ENCODE measurements at places on chromosomes 5 and 9.

DNA sequence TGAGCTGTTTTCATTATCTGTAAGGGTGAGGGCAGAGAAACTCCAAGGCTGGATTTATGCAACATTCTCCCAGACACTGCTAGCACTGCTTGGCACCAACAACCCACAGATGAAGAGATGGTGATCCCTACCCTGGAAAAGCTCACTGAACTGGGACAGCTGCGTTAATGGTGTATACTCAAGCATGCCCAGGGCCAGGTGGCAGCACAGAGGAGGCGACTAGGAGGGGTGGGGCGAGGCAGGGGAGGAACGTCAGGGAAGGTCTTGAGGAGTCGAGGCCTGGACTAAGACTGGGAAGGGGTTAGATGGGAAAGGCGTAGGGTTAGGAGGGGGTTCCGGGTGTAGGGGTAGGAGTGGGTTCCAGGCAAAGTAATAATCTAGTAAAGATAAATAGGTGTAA, 73.1 kb upstream of the TBC1D9B start:
- DNase-seq = no peak

DNA sequence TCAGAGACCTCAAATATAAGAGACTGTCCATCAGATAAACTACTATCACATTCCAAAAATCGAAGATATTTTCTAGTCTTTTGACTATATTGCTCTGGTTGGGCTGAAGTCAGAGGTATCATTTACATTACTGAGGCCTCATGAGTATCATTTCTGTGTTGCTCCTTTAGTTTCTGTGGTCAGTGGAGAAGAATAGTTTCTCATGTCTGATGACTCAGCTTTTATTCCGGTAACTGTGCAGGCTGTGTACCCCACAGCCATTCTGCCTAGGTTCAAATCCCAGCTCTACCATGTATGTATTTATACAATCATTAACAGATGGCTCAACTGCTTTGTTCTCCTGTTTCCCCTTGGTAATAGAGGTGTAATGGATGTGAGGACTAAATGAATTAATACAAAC, 179.3 kb downstream of the ALDH1A1 start:
- no peak for DNase-seq

GRCh38 chr9:136243631-136244030, 2.0 kb downstream of the QSOX2 start:
- no peak for DNase-seq

GRCh38 chr5:97355775-97356174, 172.7 kb upstream of the RIOK2 start:
- DNase-seq = no peak

DNA sequence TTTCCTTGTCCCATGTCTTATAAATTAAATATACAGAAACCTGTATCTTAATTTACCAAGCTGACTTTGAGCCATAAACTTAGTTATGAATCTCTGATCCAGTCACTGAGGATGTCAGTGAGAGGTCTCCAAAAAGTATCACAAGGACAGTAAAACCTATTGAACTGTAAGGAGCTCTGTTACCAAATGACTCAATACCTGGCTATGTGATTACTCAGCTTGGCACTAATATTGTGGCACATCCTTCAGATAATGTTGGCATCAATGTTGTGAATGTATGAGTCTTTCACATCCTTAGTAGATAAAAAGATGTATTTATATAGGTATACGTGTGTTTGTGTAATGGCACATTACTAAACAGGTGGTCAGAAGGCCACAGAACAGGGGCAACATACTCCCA, 18.0 kb upstream of the CAPSL start:
- DNase-seq = peak; percentile 3
